NCI-H526 treated with DMSO at 0.1 percent for 48 hours (cell line): ENCODE measurements at places on chromosomes 2 and 18.

GRCh38 chr18:24609254-24609653, 148.8 kb downstream of the HRH4 start:
- DNase-seq: no peak

GRCh38 chr2:20567159-20567925, 83.6 kb downstream of the HS1BP3 start:
- DNase-seq: no peak

GRCh38 chr2:55416786-55417568, 2.7 kb downstream of the CCDC88A start:
- no peak for DNase-seq

- no peak for DNase-seq
These were observed 28.7 kb downstream of the SMAD2 start for GRCh38 chr18:47901624-47902362.

GRCh38 chr2:216370961-216371712, 1.1 kb downstream of the MARCHF4 start:
- DNase-seq: no peak

- no peak for DNase-seq
These were observed 294.9 kb downstream of the SOX11 start for GRCh38 chr2:5986801-5987787.

- DNase-seq: peak; percentile 87
These were observed 84.4 kb upstream of the NARS1 start for GRCh38 chr18:57705832-57706595.

GRCh38 chr2:14194233-14194632, 438.3 kb upstream of the LRATD1 start:
- DNase-seq: no peak

- no peak for DNase-seq
These were observed 121.7 kb upstream of the B3GNT2 start for GRCh38 chr2:62074233-62074632.

GRCh38 chr2:237309011-237309410, 105.0 kb downstream of the COL6A3 start:
- DNase-seq: no peak

DNA sequence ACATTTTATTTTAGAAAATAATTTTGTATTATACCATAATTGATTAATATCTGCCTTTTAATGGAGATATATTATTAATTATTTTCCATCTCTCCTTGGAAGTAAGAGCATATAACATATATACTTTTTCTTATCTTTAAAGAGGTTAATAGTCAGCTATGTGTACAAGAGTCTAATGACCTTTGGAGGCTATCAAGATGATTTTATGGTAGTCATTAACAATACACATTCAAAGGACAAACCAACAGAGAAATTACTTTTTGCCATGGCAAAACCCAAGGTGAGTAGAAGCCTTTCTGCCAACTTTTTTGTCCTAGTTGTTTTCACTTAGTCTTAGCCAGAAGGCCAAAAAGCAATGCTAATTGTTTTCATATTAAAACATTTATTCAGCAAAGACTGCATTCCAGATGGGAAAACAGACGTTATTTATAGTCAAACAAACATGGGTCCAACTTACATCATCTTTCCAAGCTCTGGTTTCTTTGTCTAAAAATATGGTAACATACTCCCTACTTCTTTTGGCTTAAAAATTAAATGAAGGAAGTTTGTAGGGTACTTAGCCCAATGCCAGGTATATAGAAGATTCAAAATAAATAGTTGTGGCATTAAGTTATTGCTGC, 9.6 kb upstream of the DYNC2LI1 start:
- DNase-seq: no peak

DNA sequence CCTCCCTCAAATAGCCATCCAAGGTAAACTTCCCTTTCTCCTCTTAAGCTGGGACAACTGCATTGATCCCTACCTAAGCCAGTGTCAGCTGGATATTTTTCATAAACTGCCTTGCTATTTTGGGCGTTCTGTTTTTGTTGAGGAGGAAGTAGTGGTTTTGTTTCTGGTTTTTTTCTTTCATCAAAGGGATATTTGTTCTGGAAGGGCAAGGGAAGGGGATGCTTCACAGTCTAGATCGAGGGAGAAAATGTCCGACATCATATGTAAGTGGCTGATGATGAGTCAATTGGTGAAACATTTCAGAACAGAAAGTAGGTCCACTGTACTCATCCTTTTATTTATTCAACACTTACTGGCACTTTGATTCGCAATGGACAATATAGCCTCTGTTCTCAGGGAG, 31.0 kb downstream of the TANC1 start:
- no peak for DNase-seq

GRCh38 chr2:238974081-238974480, 126.2 kb downstream of the TWIST2 start:
- no peak for DNase-seq

GRCh38 chr18:24988253-24988840, 363.6 kb downstream of the ZNF521 start:
- DNase-seq: no peak

- no peak for DNase-seq
These were observed 175.8 kb downstream of the LOXHD1 start for GRCh38 chr18:46481048-46481846.

DNA sequence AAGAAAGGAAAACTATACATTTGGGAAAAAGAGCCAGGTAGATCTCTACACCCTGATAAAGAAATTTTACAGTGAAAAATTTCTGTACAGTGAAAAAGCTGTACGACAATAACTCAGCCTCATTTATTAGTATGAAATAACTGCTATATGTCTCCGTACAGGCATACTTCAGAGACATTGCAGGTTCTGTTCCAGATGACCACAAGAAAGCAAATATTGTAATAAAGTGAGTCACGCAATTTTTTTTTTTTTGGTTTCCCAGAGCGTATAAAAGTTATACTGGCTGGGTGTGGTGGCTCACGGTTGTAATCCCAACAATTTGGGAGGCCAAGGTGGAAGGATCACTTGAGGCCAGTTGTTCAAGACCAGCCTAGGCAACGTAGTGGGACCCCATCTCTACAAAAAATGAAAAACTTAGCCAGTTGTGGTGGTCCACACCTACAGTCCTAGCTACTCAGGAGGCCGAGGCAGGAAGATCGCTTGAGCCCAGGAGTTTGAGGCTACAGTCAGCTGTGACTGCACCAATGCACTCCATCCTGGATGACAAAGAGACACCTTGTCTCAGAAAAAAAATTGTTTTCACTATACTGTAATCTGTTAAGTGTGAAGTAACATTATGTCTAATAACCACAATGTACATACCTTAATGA, 28.2 kb upstream of the AMMECR1L start:
- no peak for DNase-seq

- no peak for DNase-seq
These were observed 268.2 kb upstream of the ID2 start for GRCh38 chr2:8413589-8414135.

DNA sequence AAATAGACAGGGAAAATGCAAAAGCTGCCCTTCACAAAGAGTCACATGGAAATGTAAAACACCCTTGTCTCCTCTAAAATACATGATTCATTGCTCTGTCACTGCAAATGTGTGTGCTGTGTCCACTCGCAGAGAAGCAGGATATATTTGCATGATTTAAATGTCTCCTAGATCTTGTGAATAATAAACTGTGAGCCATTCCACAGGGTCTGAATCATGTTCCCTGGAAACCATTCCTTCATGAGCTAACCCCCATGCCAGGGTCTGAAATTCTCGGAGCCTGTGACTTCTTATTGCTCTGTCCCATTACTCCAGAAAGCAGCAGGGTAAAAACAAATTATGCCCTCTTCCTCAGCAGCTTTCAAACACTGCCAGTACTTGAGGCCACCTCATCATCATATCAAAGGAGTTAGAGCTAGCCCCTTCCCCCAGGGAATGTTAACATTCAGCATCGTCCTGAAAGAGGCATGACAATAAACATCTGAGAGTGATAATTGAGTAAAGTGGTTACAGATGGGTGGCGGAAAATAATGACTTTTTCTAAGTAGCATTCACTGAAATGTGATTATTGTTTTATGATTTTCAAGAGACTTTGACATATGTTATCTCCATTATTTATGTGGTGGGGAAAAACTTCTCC, 11.7 kb upstream of the CNGA3 start:
- DNase-seq: peak; percentile 95

DNA sequence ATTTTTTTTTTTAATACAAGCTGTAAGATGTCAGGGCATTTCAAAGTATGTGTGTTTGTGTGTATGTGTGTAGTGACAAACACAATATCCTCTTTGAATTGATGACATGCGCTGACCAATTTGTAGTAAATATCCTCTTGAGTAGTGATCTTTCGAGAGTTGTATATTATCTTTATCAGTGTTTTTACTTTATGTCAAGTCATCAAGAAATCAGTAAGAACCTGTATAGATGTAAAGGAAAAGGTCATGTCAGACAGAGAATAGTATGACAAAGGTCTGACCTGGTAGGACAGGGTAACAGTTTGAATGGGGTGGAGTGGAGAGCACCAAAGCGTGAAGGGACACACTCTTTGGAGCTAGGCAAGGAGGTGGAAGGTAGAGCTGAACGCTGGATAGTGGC, 1931.4 kb upstream of the CELF4 start:
- DNase-seq: no peak

GRCh38 chr18:9201224-9201623, 64.6 kb downstream of the ANKRD12 start:
- no peak for DNase-seq

DNA sequence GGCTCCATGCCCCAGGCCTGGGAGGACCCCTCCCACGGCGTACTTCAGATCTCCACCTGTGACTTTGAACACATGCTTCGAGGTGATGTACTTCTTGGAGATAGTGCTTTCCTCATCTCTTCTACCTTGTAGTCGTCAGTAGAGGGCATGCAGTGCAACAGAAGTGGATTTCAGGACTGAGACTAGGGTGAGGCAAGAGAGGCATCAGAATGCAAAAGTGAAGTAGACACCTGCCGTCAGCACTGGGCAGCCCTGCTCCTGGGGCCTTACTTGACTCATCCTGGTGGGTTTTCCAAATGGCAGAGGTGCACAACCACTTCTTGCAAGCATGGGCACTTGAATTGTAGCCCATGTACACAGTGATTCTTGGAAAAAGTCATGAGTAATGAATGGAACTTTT, 258.8 kb downstream of the NEDD4L start:
- no peak for DNase-seq

DNA sequence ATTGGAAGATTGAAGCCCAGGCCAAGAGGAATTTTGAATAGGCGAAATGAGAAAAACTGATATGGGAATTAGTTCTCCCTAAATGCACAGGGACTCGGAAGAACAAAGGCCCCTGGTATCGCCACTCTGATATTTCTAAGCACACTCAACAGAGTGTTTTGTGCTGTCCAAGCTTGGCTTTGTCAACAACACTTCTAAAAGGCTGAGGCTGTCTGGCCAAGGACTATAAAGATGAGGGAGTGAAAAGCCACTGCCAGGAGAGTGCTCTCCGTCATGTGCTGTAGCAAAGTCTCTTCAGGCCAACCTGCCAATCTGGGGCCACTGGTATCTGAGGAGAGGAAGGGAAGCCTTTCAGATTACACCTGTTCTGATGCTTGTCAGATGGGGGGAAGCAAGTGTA, 611.2 kb upstream of the PIK3C3 start:
- no peak for DNase-seq

DNA sequence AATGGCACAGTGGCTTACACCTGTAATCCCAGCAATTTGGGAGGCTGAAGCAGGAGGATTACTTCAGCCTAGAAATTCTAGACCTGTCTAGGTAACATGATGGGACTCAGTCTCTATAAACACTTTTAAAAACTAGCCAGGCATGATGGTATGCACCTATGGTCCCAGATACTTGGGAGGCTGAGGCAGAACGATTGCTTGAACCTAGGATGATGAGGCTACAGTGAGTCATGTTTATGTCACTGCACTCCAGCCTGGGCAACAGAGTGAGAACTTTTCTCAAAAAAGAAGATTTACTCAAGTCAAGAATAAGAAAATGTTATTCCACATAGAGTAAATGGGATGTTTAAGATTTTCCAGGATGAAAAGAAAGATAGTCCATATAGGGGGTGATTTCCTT, 158.6 kb downstream of the HNMT start:
- no peak for DNase-seq

- DNase-seq: no peak
These were observed 72.1 kb downstream of the AP1S3 start for GRCh38 chr2:223765221-223765785.

GRCh38 chr2:133836691-133837345, 268.6 kb upstream of the NCKAP5 start:
- DNase-seq: no peak

GRCh38 chr18:51134721-51135120, 62.8 kb downstream of the MEX3C start:
- DNase-seq: no peak

DNA sequence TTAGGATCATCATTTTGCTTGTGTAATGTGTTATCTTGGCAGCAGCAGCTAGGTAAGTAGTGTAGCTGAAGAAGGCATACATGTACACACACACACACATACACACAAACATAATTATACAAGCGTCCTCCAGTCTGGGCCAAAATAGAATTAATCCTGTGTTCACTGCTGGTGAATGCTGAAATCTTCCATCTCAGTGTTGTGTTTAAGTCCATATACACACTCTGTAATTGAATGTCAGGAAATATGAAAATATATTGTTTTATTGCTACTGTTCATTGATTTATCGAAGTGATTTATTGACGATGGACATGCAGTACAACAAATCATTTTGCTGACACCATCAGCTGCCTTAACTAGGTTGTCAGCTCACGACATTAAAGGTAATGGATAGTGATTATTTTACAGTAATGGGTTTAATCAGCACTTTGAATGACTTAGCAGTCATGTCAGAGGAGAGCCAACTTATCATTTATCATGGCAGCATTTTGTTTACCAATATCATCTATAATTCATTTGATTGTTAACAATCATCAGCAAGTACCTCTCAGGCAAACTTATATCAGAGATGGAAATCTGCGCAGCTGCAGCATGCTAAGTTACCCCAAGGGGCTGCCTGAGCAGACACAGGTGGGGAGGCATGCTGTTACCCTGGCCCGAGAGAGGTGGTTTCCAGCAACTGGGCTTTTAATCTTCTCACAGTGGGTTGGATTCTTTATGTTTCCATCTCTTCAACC, 83.7 kb upstream of the FSHR start:
- no peak for DNase-seq

DNA sequence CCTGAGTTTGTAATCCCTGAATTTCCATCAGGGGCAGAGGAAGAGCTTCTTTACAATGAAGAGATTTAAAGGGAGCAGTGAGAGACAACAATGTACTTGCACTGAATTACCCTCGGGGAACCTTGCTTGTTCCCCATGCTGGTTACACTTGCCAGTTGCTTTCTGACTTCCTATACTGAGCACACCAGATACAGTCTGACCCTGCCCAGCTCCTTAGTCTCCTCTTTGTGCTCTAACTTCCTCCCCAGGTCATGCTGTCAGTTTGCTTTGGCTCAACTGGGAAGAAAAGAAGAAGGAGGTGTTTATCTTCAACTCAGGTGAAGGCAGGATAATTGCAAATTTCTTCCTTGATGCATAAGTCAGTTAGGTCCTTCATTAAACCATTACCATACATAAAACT, 658.4 kb downstream of the NYAP2 start:
- no peak for DNase-seq

- no peak for DNase-seq
These were observed 64.4 kb downstream of the ACOXL start for GRCh38 chr2:110796716-110797301.

- no peak for DNase-seq
These were observed 412.1 kb upstream of the CDH2 start for GRCh38 chr18:28588884-28589549.

- no peak for DNase-seq
These were observed 10.3 kb upstream of the PAPOLG start for GRCh38 chr2:60745761-60746160.
